ENCODE measurements at places on chromosomes 2 and 18. TPM values are rescaled to one million over a fixed set of nuclear protein-coding genes. Genes with fewer than 3 reads are reported as not detected.

GRCh38 chr2:12202313-12203075 is 456.1 kb downstream of the LPIN1 start:
- no peaks in the 10 kb centered on the region for H3K27me3 ChIP-seq
- H3K4me1 ChIP-seq = no peaks in the 10 kb centered on the region
- no peak overlapping the region for H3K27ac ChIP-seq
- H3K36me3 ChIP-seq = no peaks in the 10 kb centered on the region

- H3K4me1 ChIP-seq = no peaks in the 10 kb centered on the region
- no peaks in the 10 kb centered on the region for H3K27me3 ChIP-seq
- no peak overlapping the region for H3K4me3 ChIP-seq
These were observed 7.2 kb upstream of the PUM2 start for GRCh38 chr2:20357638-20358389.

The PROC gene
- not detected for total RNA-seq

The R3HDM1 gene
- total RNA-seq = 22.2 TPM
